ENCODE measurements at places on chromosomes 6 and 20.

- no peak for DNase-seq
Observed at GRCh38 chr6:78199044-78199443, 546.2 kb downstream of the MEI4 start.

GRCh38 chr6:47413752-47414422, 63.7 kb upstream of the CD2AP start:
- peak; percentile 52 for DNase-seq

- DNase-seq, result no peak
Observed at GRCh38 chr6:130617658-130618057, 209.5 kb upstream of the SMLR1 start.

DNA sequence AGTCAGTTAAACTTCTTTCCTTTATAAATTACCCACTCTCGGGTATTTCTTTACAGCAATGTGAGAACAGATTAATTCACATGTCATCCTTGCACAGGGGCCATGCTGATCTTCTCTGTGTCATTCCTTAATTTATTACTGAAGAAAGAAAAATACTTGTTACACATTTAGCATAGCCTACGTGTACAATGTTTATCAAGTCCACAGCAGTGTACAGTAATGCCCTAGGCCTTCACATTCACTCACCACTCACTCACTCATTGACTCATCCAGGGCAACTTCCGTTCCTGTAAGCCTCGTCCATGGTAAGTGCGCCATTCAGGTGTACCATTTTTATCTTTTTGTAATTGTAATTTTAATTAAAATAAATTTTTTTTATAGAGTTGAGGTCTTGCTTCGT, 73.6 kb downstream of the RSPH3 start:
- no peak for DNase-seq

DNA sequence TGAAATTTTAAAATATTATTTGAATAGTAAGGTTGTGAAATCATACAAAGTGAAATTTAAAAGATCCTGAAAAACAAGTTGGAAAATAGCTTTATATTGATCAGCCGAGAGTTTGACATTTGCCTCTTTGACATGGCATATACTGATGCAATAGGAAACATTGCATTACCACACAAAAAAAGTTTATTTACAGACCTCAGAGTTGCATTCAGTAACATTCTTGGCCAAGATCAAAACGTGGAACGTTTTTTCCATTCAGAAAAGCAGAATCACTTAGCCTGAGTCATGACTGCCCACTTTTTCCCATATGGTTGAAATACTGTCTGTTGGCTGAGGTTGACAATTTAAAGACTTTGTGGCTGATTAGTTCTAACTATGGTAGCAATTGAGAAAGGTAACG, 55.1 kb upstream of the BACH2 start:
- DNase-seq, result no peak

- DNase-seq, result no peak
Observed at GRCh38 chr6:6736791-6737654, 148.5 kb downstream of the LY86 start.

All from cerebellar nuclear complex (tissue), 1 donor.